ENCODE measurements at places on chromosomes 4 and X. TPM values are rescaled to one million over a fixed set of nuclear protein-coding genes. Genes with fewer than 3 reads are reported as not detected.

DNA sequence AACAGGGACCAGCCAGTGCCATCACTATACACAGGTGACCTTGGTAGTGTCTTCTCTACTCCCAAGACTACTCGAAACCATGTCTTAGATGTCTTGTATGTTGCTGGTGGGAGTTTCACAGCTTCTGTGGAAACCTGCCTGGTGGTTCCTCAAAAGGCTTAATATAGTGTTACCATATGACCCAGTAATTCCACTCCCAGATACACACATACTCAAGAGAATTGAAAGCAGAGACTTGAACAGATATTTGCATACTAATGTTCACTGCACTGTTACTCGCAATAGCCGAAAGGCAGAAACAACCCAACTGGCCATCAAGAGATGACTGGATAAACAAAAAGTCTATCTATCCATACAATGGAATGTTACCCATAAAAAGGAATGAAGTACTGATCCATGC lies 3.1 kb downstream of the TFDP3 start:
- no peak for DNase-seq

Gene ARR3
- total RNA-seq = not detected

GRCh38 chrX:129553619-129554288 lies 13.7 kb downstream of the OCRL start:
- no peak for DNase-seq

Gene PNCK
- total RNA-seq = 0.49 TPM

DNA sequence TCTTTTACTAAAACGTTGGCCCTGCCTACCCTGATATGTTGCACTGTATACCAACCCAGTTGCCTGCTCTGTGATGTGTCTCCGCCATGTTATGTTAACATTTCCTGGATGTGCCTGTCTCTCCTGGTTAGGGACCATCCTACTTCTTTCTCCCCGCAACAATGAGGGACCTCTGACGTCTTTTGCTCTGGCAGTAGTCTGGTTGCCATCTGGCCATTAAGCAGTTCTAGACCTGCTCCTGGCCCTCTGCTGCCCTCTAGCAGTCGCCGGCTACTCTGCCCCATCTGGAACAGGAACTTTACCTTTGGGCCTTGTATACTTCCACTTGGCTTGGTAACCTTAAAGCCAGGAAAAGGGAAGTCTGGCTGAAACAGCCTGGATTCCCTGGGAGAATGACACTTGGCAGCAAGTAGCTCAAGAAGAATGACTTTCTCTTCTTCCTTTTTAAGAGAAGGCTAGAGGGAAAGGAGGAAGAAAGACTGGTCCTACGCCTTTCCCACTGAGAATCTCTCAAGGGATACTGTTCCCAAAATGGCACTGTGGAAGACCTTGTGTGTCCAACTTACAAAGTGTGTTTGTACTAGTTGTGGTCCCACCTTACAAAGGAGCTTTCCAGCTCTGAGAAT lies 63.5 kb downstream of the GPC3 start:
- DNase-seq = peak; percentile 73

GRCh38 chr4:1061056-1061700 lies 49.8 kb downstream of the FGFRL1 start:
- DNase-seq = no peak

DNA sequence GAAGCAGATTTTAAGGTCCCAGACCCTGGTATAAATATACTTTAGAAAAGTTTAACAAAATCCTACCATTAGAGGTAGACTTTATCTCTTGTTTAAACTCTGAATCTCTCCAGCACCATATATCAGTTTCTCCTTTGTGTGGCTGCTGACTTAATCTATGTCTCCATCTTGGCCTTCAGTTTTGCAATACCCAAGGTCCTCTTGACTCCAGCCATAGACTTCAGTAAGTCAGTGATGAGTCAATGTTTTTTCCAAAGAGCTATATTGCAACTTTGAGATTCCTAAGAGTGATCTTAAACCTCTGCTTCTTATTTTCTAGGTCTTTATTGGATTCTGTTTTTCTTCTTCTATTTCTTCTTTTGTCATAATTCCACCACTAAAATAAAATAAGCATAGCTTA lies 50.8 kb upstream of the ADGRL3 start:
- DNase-seq = no peak

Gene CLDN34
- 0.29 TPM for total RNA-seq

Gene SH3RF1
- 11.8 TPM for total RNA-seq

DNA sequence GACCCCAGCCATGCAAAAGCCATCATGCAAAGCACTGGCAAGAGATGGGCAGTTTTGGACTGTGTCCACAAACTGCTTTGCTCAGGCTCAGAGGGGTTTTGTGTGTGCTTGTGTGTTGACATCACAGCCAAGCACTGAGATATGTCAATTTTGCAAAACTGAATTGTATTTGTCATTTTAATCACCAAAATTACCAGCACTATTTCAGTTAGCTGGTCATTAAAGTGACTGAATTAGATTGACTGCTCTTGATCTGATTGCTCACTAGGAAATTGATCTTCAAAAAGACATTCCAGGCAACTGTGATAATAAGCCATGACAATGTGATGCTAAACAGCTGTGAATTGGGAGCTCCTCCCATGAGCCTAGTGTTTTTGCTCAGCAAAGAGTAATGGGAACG lies 337.3 kb upstream of the GNPDA2 start:
- DNase-seq = no peak

Gene CT47B1
- not detected for total RNA-seq

- no peak for DNase-seq
Measured at GRCh38 chr4:119329835-119330620, 8.1 kb upstream of the FABP2 start.

DNA sequence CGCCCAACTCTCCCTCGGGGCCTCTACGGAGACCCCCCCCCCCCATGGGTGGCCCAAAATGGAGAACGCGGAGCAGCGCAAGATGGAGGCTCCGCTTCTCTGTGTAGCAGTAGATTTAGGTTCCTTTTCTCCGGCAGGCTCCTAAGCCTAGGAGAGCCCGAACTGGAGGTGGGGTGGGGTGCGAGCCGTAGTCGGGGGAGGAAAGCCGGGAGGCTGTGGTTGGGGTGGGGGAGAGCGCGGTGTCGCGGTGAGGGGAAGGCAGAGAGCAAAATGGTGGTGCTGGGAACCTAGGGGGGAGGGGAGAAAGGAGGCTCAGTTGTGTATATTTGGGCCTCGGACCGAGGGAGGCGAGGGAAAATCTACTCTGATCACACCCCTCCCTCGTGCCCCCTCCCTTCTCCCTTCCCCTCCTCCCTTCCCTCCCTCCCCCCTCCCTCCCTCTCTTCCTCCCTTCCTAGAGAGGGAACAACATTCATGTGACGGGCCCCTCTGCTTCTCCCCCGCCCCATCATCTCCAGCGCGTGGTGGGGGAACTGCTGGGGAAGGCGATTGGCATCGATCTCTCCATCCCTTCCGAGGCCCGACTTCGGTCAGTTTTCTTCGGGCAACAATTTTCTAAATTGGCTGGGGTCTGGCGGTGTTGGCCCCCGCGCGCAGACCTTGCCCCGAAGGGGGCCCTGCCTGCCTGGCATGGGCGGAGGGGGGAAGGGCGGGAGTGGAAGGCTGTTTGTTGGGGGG lies at the start of gene STAG2:
Gene STAG2 (plus strand): TSS at position 439 of the 738 bp plus-strand sequence. CDS start 60,922 bp downstream, outside the sequence.
- DNase-seq = peak; percentile 73

- DNase-seq = no peak
Measured at GRCh38 chr4:26780539-26780938, 80.1 kb upstream of the STIM2 start.

Gene SMIM31
- total RNA-seq = 3.2 TPM

DNA sequence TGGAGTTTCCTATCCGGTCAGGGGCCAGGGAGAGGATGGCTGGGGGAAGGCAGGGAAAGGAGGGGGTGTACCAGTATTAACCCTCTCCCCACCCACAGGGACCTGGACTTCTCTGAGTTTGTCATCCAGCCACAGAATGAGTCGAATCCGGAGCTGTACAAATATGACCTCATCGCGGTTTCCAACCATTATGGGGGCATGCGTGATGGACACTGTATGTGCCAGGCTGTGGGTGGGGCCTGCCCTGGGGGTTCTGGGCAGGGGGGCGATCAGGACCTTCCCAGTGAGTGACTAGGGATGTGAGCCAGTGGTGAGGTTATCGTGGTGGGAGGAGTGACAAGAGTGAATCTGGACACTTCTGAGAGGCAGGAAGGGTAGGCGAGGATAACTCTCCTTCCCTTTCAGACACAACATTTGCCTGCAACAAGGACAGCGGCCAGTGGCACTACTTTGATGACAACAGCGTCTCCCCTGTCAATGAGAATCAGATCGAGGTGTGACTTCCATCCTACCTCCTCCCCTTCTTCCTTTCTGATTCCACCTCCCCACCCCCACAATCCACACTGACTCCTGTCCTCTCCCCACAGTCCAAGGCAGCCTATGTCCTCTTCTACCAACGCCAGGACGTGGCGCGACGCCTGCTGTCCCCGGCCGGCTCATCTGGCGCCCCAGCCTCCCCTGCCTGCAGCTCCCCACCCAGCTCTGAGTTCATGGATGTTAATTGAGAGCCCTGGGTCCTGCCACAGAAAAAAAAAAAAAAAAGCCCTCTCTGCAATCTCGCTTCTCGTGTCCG lies 14.6 kb downstream of the USP11 start:
- DNase-seq = no peak

GRCh38 chrX:78769946-78770345 lies 22.4 kb downstream of the LPAR4 start:
- DNase-seq = no peak

Gene ATP6AP2
- total RNA-seq = 41.0 TPM

DNA sequence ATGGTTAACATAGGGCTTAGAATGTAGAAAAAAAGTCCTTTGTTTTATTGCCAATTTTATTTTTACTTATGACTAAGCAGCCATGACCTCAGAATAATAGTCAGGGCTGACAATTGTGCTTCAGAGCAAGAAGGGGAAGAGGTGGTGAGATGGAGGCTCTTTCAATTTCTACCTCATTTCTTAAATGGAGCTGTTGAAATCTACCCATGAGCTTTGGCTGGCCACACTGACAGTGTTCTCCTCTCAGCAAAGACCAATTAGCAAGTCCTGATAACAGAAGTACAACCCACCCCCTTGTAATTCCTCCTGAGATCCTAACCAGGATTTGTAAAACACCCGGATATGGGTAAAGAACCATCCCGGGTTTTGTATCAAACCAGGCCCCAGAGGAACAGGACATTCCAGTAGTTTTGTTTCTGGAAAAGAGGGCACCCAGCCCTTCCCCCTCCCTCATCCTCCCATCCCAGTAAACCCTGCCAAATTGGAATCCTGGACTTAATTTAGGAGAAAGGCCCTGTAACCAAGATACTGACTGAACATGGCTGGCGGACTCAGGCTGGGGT lies at the start of gene HEPH:
Gene HEPH (plus strand): TSS at position 399 of the 563 bp plus-strand sequence. CDS start 6,324 bp downstream, outside the sequence.
- no peak for DNase-seq

DNA sequence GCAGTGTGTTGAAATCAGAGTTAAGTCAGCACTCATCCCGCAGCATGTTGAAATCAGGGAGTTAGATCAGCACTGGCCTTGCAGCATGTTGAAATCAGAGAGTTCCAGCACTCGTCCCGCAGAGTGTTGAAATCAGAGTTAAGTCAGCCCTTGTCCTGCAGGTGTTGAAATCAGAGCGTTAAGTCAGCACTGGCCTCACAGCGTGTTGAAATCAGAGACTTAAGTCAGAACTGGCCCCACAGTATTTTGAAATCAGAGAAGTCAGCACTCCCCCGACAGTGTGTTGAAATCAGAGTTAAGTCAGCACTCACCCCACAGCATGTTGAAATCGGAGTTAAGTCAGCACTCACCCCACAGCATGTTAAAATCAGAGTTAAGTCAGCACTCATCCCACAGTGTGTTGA lies 10.9 kb upstream of the UVSSA start:
- no peak for DNase-seq

DNA sequence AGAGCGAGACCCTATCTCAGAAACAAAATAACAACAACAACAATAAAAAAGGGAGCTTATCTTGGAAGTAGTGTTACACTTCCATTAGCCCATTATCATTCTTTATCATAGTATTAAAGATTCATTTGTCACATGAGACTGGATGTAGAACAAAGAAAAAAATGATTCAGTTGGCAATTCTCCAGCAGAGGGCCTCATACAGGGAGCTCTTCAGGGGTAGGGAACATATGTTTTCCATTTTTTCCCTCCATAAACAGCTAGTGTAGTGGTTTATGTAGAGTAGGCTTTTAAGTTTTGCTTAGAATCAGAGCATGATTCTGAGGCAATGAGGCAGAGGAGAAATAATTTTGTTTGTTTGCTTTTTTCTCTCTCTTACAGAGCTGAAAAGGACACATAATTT lies 5.8 kb downstream of the CPE start:
- DNase-seq = no peak

DNA sequence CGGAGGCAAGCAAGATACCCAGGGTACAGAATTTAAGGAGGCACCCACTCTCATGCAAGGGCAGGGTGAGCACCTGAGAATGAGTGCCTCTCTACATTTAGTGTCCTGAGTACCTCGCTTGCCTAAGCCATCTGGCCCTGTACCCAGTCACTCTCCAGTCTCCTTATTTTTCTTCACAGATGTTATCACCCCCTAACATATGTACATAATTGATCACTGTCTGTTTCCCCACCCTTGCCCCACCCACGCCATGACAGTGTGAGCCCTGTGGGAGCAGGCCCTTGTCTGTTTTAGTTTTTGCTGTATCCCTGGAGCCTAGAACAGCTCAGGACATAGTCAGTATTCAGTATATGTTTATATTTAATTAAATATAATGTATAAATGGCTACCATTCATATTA lies 113.6 kb downstream of the SPRY1 start:
- no peak for DNase-seq

DNA sequence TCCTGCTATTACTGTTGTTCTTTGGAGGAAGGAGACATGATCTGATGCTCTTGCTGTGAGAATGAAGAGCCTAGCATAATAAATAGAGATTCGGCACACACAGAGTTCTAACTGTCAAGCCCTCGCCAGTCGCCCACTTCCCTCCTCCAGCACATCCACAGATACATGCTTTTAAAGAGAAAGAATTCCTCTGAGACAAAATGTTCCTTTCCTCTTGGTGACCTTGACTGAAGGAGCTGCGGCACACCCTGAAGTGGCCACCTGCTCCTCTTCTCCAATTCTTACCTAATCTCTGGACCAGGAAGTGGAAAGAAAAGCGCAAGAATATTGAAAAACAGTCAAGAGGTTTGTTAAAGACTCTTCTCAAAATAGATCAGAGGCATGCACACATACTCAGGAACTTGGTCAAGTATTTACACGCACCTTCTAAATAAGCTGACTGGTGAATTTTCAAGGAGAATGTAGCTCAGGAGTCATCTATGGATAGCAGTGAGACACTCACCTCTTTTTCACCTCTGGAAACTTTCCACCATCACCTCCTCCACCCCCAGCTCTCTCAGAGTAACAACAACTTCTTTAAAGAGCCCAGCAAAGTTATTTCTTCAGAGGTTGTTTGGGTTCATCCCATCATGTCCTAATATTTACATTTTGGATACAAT lies 95.4 kb downstream of the PARM1 start:
- no peak for DNase-seq

DNA sequence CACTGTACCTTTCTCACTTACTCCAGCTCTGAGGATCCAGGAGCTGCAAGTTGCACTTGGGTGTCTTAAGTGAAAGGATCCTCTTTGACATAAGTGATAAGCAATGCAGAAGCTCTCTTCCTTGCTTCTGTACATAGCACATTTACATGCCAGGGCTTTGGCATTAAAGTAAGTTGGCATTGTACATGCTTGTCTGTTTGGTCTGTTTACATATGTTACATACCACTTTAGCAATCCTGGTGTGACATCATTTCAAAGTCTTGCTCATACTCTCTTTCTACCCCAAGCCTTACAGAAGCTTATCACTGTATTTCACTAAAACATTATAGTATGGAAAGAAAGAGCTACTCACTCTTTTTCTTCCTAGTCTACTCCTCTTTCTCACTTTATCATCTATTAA lies 2548.3 kb downstream of the ARAP2 start:
- DNase-seq = no peak

All from pancreas (tissue), 10 donors.